Tibial nerve (tissue), 4 donors: ENCODE measurements at places on chromosomes 1 and 21. TPM values are rescaled to one million over a fixed set of nuclear protein-coding genes. Genes with fewer than 3 reads are reported as not detected.
A peak's percentile ranks its signal among the peaks of the same experiment; 100 is the strongest.

TFF2 gene
- not detected for total RNA-seq

FCMR gene
- 2.2 TPM for total RNA-seq

ZNF695 gene
- total RNA-seq, result not detected

AADACL3 gene
- not detected for total RNA-seq

DNA sequence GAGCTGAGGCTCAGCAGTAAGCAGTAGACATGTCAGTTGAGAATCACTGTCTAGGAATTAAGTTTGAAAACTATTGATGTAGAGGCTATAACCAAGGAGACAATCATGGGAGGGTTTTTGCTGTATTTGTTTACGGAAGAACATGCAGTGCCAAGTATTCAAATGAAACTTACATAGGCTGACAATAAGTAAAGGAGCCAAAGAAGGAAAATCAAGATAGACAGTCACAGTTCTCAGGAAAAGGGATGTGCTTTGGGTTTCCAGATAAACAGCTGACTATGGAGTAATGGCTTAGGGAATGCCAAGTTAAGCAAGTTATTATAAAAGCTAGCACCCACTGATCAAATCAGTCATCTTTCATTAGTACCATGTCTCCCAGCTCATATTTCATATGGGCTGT, 21.5 kb downstream of the GNG12 start:
- no peak for DNase-seq

HHAT gene
- total RNA-seq, result 5.4 TPM

DNA sequence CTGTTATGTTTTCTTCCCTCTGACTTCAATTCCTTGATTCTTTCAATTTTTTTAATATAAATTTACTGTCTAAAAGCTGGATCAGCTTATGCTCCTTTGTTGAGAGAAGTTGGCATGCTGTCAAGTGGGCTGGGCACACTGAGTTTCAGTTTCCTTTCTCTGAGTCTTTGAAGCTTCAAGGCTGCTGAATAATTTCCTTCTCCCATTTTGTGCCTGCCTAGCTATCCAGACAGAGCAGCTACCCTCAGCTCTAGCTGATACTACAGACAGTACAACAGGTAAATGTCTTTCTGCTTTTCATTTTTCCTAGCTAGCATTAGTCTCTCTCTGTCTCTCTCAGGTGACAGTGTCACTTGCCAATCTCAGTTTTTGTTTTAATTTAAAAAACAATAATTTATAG, at the start of gene IFI44:
IFI44 (plus strand) TSS at position 204 of the 400 bp plus-strand sequence. CDS start 365 bp downstream, outside the sequence.
- DNase-seq, result peak; percentile 96

PRKCZ gene
- total RNA-seq, result 2.9 TPM

DNA sequence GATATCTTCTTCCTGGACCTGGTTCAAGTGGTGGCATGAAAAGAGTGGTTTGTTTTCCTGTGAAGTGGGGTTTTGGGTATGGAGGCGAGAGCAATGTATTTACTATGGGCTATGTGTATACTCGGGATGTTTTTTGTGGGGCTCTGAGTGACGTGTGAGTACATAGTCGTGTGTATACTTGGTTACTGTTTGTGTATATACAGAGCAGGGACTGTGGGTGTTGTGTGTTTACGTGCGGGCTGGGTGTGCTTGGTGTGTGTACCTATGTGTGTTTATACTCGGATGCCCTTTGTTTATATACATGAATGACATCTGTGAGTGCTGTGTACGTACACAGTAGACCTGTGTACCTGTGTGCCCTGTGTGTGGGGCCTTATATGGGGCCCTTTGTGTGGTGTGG, 50.0 kb downstream of the YARS1 start:
- no peak for DNase-seq

OVAAL gene
- total RNA-seq, result not detected

DNA sequence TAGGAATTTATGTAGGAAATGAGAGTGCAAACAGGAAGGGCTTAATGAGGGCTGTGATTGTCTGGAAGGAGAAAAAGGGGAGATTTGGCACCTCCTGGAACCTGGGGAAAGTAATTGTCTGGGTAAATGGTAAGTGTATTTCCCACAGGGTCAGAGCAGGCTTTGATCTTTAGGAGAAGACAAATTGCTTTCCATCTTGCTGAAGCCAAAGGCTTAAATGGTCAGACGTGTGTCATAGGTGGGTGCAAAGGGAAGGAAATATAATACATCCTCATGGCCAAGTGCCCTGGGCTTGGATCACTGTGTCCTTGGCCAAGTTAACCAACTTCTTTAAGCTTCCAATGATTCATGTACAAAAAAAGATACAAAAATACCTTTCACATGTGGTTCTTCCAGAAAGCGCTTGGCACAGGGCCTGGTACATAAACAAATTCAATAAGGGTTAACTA, 1.3 kb upstream of the DUSP23 start:
- DNase-seq, result peak; percentile 44
